ENCODE measurements at places on chromosomes 2 and 18.

DNA sequence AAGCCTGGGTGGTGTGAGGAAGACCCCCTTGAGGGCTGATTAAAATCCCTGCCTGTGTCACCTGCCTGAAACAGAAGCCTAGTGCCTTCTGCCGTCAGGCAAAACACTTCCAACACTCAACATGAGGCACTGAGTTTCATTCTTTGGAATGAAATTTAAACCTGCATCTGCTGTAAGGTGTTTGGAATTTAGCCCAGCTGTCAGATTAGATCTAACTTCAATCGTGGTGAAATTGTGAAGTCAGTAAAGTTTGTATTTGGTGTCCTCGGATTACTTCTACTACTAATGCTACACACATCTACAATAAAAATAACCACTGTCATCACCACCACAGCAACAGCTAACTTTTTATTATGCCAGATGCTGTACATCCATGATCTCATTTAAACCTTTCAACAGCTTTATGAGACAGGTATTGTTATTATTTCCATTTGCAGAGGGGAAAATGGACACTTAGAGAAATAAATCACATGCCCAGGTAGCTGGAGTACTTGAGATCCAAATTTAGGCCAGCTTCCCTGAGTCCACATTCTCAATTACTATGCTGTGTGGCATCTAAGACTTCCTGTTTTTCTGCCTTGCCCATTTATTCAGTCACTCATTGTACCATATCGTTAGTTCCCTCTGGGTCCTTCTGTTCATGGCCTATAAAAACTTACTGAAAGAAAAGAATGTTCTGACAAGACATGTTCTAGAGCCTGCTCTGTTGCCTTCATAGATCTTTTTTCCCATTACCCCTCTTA is 98.2 kb upstream of the GCFC2 start:
- DNase-seq = no peak

- DNase-seq = no peak
These were observed 286.2 kb downstream of the TCF4 start for GRCh38 chr18:55301824-55302166.

DNA sequence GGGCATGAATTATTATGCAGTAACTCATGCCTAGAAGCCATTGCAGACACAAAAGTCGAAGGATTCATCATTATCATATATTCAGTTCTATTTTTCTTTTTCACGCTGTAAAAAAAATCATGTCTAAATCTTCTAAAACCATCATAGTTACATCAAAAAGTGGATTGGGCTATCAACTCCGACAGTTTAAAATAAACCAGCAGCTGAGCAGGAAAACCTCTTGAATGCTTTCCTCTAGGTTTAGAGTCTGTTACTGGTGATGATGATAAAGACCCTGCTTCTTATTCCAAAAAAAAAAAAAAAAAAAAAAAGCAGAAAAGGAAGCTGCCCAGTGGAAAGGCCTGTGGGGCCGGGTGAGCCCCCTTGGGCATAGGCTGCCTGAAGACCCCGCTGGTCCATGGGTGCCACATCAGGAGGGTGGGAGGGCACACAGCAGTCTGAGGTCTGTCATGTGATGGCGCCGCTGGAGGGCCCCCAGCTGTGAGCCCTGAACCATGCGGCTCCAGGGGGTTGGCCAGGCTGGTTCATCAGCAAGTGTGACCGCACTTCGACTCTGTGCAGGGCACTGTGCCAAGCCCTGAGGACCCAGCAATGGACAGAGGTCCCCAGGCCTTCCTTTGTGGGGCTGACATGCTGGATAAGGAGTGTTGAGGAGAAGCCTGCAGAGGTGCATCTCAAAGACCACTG is 199.6 kb downstream of the EIPR1 start:
- DNase-seq = no peak

- DNase-seq = no peak
These were observed 160.1 kb upstream of the HNRNPA3 start for GRCh38 chr2:177052471-177052870.

DNA sequence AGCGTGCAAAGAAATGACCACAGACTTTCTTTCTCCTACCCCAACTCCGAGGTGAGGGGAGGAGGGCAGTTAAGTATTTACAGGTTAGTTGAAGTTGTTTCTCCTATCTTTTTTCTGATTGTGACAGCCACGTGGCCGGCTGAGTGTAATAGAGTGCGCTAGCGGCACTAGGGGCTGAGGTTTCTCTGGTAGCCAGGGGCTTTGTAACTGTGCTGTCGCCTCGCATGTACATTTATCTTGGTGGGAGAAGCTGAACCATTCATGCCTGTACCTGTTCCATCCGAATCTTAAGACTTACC is 214.1 kb upstream of the STON1 start:
- peak; percentile 53 for DNase-seq

DNA sequence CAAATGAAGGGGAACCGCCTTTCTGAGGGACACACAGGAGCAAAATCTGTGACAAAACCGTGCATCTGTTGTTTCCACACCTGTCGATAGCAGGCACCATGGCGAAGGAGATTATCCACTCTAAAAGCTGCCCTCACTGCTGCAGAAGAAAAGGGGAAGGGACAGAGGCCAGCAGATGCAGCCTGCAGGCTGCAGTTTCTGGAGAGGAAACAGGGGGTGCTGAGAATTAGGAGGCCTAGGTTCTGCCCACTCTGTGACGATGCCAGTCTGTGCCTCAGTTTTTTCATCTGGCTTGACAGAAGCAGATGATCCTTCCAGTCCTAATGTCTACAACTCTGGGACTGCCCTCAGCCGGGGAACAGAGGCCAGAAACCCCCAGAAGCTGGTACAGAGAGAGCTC is 17.7 kb downstream of the PAX8 start:
- no peak for DNase-seq

DNA sequence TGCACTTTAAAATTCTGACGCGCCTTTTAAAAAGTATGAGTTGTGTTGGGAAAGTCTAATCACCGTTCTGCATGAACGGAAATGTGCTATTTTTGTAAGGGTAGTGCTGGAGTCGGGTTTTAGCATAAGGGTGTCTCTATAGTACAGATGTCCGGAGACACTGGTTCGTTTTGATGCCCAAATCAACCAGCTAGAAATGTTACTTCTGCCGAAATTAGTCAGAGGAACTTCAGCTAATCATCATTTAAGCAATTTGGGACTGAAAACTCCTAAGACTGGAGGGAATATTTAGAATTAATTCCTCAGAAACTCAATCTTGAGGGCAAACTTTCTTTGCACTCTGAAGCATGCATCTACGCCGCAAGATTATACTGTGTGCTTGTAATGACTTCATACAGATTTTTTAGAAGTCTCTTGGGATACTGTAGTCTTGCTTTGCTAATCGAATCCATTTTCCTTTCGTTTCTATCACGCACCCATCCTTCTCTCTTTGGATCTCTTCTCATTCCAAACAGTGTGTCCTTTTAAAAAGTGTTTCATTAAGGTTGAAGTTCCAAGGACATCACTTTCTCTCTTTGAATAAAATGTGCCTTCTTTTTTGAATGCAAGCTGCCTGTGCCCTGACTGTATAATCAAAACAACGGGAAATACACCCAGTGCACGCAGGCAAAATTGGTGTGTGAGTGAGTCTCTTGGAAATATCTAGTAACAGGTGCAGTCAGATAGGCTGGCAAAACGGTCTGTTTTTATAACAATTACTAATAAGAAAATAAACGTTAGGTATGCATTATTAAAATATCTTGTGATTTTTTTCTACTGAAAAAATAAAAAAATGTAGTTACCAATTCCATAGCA is 270.9 kb upstream of the TCF4 start:
- DNase-seq = no peak

DNA sequence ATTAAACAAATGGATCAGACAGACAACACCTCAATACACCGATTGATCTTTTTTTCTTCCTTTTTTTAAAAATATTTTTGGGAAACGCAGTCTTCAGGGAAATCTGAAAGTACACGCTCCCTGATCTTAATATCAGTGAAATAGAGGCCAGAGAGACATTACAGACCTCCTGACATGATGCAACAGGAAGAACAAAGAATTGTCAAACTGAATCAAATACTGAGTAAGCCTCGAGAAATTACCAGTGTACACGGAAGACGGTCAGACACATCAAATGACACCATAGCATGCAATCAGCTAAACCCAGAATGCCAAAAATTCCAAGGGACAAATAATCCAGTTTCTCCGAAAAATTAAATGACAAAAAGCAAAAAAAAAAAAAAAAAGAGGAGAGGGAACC is 80.2 kb upstream of the NFU1 start:
- no peak for DNase-seq

GRCh38 chr2:25257032-25257552 is 84.6 kb downstream of the DNMT3A start:
- DNase-seq = no peak

GRCh38 chr18:21593540-21594257 is 6.8 kb downstream of the ESCO1 start:
- no peak for DNase-seq

DNA sequence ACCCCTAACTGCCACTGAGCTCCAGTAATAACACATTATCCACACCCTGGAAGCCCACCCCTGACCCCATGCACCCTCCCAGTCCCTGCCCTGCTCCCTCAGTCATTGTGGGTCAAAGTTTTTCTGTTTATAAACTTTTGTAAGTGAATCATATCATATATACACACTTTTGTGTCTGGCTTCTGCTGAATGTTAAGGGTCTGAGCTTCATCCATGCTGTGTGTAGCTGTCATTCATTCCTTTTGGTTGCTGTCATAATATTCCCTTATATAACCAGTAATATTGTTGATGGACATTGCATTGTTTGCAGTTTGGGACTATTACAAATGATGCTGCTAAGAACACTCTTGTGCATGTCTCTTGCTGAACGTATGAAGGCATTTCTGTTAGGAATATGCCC is 14.5 kb downstream of the CNNM4 start:
- DNase-seq = no peak

DNA sequence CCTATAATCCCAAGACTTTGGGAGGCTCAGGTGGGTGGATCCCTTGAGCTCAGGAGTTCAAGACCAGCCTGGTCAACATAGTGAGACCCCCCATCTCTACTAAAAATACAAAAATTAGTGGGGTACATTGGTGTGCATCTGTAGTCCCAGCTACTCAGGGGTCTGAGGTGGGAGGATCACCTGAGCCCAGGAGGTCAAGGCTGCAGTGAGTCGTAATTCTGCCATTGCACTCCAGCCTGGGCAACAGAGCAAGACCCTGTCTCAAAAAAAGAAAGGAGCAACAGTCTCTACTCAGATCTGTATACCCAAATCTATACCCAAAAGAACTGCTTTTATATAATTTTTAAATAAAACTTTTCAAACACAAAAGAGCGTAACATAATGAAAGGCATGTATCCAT is 5.5 kb upstream of the HSBP1L1 start:
- DNase-seq = no peak

- DNase-seq = no peak
These were observed 143.2 kb upstream of the KYNU start for GRCh38 chr2:142734231-142734630.

DNA sequence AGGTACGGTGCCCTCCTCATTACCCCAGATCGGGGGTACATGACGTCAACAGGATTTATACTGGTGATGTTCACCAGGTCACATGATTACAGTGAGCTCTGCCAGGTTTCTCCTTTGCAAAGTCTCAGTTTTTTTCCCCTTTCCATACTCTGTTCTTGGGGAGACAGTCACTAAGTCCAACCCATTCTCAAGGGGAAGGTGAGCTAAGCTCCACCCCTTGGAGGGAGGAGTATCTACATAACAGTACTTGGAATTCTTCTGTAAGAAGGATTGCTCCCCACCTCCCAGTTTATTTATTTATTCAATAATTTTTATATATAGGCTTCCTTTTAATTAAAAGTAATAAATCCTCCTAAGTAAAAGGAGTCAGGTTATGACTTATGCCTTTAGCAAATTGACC is 34.1 kb upstream of the SOS1 start:
- no peak for DNase-seq

GRCh38 chr18:51185075-51185474 is 12.4 kb downstream of the MEX3C start:
- DNase-seq = no peak

DNA sequence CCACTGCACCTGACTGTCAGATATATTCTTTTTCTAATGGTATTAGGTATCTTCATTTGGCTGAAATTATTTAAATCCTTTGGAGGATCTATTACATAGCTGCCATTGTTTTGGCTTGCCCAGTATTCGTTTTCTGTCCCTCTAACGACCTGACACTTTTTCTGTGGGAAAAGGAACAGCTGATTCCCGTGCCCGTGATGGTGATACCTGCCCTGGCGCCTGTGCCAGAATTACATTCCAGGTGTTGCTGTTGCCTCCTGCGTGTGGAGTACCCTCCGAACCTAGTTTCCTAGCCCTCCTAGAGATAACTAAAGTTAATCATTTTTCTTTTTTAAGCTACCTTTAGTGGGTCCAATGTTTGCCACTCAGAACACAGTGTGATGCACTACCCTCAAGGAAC is 14.0 kb downstream of the HOXD1 start:
- DNase-seq = no peak

DNA sequence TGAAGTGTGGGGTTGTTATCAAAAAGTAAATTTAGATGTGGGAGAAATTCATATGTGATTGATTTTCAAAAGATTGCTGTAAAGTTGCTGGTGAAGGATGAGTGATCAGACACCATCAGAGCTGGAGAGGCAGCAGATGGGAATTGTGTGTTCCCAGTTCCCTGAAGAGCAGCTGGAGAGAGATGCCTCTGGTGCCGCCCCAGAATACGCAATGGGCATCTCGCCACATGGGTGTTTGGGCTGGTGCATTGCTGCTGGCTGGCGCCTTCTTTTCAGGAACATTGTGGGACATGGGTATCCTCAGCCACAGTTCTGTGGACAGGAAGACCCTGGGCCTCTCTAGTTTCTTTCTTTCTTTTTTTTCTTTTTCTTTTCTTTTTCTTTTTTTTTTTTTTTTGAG is 11.9 kb downstream of the ATG4B start:
- no peak for DNase-seq

DNA sequence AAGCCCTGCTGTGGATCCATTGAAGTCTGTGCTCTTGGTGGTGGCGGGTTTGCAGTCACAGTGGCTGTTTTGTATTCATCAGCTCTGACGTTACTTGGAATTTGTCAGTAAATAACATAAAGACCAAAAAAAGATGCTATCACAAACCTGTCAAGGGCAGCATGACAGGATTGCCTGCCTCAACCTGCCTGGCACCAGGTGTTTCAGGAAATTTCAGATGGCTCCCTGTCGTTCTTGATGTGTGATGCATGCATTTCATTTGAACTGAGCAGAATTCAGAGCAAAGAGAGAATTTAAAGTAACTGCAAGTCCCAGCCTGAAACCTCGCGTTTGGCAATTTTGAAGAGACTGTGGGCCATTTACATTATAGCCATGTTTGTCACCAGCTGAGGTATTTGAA is 50.3 kb upstream of the EPC2 start:
- no peak for DNase-seq

DNA sequence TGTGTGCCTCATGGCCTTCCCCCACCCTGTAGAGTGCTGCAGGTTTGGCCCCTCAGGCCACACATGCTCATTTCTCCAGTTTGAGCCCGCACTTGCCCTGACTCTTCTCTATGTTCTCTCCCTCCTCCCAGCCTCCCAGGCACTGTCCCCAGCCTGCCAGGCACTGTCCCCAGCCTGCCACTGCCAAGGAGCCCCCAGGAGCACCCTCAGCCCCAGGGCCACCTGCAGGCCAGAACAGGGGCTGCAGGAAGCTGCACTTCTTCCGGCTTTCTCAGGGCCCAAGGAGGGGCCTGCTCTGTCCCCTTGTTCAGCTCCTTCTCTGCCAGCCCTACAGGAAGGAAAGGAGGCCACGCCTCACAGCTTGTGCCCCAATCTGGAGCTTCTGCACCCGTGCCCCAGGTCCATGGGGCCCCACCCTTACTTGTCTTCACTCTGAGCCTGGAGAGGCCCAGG is 31.6 kb downstream of the CYP26B1 start:
- no peak for DNase-seq

- no peak for DNase-seq
These were observed 97.2 kb downstream of the IRS1 start for GRCh38 chr2:226702376-226702775.

- no peak for DNase-seq
These were observed 428.7 kb upstream of the GYPC start for GRCh38 chr2:126227250-126227649.
